Stimulated activated CD4-positive, alpha-beta T cell treated with anti-CD3 and anti-CD28 coated beads, Interleukin-1b, Interleukin-23, amount 100 ng/mL, for 24 hours (primary cell): ENCODE measurements at places on chromosomes 1 and 21.

DNA sequence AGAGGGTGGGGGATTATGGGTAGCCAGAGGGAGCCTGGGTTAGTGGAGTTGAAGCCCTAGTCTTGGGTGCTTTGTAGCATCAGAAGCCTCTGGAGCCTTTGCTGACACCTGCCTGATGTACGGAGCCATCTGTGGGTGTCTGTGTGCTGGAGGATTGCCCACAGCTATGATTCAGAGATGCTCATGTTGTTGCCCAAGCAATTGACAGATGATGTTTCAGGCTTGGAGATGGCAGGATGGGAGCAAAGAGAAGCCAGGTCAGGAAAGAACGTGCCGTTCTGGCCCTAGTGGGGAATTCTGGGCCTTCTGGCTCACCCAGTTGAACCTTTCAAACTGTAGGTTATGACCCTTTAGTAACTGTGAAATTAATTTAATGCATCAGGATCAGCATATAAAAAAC is 27.6 kb downstream of the COQ8A start:
- DNase-seq, result no peak

DNA sequence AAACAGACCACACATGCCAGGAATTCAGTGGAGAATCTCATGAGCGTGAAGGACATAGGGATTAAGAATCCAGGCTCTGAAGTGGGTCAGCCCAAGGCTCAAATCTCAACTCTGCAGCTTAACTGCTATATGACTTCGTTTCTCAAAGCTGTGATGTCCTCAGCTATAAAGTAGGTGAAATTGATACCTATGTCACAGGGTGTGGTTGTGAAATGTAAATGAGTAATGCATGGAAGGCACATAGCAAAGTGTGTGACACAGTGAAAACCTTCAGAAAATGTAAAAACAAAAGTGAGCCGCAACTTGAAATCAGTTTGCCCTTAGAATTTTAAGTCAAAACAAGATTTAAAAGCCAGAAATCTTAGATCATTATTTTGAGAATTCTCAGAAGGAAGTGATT is 145.7 kb upstream of the PRMT6 start:
- no peak for DNase-seq

GRCh38 chr1:45840704-45841103 is 37.3 kb downstream of the MAST2 start:
- DNase-seq, result no peak

DNA sequence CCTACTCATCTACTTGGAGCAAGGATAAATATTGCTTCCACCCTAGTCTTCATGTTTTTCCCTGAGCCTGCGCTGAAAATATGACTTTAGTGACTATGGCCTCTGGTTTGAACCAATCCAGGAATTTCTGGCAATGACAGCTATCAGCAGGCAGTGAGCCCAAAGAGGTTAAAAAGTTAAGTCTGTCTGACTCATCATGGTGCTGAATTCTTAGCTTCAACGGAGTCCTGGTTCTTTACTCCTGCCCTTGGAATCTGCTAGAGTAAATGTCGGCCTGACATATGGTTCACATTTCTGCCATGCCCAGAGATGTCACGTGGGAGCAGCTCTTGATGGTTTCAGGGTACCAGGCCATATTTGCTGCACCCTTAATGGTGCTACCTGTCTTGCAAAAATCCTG is 351.6 kb upstream of the PLXNA2 start:
- DNase-seq, result no peak

- no peak for DNase-seq
Observed at GRCh38 chr1:184866586-184866985, 107.7 kb downstream of the NIBAN1 start.

GRCh38 chr1:90882221-90882620 is 139.6 kb downstream of the ZNF644 start:
- no peak for DNase-seq

DNA sequence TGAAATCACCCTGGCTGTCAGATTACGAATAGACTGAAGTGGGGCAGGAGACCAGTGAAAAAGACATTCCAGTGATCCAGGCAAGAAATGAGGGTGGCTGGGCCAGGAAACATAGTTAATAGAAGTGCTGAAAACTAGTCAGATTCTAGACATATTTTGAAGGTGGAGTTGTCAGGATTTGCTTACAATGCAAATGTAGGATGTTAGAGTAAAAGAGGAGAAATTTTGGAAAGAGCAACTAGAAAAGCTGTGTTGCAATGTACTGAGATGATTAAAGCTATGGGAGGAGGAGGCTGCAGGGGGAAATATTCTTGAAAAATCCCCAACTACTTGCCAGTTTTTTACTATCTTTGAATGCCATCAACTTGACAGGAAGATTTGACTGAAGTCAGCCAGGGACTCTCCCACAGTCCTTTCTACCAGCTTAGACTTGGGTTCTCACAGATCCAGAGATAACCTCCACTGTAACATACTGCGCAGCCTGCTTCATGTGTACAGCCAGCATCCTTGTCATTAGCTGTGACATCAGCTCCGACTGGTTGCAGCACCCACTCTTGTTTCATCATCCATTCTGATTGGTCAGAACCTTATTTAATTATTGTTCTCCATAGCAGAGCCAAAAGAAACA is 109.7 kb downstream of the TSEN15 start:
- DNase-seq, result no peak

DNA sequence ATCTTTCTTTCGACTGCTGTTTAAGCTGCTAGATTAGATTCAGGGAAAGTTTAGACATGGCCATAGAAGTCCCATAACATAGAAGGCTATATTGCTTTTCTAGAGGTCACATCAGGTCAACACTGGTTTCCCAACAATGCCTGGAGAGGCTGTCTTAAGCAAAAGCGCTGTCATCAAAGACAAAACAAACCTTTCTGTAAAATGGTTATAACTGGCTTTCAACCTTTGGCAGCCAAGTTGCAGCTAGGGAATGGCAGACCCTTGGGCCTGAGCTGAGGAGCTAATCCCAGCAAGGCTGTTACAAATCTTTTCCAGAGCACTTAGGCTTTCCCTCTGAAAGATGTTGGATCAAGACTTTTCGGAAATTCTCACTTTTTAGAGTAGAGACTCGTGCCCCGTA is 11.2 kb upstream of the ABCA4 start:
- DNase-seq, result no peak

- DNase-seq, result no peak
Observed at GRCh38 chr1:163094589-163094988, 25.4 kb downstream of the RGS4 start.

DNA sequence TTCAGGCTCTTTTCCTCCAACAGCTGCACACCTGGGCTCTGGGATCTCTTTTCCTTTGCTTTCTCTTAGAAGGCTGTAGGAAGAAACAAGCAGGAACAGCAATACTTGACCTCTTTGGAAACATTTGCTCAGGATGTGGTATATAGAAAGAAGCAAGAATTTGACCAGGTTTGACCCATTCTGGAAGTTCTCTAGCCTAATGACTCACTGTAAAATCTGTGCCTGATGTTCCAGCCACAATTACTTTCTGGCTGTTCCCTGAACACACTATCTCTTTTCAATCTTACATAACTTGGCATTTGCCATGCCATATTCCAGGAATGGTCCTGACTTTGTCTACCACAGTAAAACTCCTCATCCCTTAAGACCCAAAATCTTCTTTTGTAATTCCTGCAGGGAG is 419.9 kb upstream of the DAB1 start:
- no peak for DNase-seq

DNA sequence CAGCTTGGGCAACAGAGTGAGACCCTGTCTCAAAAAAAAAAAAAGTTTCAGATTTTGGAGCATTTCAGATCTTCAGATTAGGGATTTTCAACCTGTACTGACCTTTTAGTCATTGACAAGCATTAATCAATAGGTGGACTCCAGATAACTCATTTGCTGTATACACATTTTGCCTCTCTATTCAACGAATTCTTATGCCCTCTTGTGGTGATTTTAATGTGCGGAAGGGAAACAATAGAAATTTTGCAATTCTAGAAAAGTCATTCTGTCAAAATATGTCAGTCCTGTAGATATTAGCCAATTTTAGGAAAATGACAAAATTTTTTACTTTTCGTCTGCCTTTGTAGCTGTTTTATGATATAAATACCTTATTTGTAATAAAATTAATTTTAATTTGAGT is 11.6 kb upstream of the OR2G2 start:
- DNase-seq, result no peak

DNA sequence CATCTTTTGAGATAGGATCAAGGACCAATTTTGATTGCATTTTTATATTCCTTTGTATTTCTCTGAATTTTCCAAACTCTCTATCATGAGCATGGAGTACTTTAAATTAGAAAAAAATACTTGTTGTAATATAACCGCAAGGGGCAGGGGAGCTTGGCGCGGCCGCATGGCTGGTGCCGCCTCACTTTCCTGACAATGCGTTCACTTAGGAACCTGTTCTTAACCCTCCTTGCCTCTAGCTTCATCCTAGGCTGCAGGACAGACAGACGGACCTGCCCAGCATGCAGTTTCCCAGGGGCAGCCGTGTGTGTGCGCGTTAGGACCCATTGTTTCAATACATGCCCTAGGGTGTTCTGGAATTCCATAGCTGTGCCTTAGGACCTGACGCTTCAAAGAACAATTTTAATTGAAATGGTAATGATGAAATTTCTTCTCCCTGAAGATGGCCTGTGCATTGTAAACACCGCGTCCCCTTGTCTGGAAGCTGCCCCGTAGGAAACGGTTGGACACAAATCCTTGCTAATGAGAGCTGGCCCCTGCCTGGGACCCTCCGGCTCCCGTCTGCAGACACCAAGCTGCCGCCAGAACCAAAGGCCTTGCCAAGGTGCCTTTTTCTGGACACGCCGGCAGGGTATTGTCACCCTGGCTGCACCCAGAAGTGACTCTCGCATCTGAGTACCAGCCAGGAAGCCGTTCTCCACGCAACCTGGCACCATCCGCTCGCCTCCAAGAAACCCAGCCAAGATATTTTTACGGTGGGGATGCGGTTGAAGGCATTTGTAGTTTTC is 466.4 kb downstream of the NPHP4 start:
- DNase-seq, result no peak

DNA sequence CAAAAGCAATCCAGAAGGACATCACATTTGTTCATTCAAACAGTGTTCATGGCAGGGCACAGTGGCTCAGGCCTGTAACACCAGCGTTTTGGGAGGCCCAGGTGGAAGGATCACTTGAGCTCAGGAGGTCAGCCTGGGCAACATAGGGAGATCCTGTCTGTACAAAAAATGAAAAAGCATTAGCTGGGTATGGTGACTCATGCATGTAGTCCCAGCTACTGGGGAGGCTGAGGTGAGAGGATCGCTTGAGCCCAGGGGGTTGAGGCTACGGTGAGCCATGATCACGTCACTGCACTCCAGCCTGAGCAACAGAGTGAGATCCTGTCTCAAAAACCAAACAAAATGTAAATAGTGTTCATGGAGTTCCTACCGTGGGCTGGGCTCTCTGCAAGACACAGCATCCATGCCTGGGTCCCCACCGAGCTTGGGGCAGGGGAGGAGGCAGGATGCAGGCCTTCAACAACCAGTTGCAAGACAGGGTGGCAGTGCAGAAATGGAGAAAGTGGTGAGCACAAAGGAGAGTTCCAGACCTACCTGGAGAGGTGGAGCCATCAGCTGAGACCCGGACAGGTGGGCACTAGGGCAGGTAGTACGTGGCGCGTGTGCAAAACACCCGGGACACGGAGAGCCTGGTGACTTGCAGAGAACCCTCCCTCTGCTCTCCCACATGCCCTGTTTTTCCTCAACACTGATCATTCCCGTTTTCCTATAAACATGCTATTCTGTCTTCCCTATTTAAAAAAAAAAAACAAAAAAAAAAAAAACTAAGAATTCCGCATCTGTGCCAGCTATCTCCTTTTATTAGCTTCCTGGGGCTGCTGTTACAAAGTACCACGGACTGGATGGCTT is 138.9 kb downstream of the TOMM20 start:
- no peak for DNase-seq

DNA sequence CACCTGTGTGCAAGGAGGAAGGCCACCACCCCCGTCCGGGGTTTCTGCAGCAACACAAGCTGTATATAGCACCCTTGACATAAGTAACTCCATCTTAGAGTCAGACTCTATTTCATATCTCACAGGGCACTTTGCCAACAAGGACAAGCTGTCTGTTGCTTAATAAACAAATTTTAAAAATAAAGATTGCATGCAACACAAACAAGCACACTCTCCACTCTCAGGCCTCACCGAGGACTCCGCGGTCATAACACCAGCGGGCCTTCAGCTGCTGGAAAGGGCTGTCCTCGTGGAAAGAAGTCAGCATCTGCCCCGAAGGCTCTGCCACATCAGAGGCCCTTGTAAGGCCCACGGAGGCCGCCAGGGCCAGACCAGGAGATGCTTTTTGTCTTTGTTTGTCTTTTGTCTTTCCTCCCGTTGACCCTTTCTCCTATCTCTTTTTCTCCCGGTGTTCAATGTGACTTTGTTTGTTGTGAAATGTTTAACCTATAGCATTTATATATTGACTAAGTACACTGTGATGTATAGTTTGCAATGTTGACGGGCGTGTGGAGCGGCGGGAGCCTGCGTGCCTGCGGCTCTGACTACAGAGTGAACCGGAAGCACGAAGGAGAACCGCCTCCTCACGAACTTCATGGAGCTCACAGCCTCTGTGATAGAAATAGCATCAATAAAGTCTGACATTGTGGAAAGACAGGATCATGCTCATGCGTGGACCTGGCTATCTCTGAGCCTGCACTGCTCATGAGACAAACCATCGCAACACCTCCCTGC is 24.1 kb downstream of the MEGF6 start:
- DNase-seq, result no peak

DNA sequence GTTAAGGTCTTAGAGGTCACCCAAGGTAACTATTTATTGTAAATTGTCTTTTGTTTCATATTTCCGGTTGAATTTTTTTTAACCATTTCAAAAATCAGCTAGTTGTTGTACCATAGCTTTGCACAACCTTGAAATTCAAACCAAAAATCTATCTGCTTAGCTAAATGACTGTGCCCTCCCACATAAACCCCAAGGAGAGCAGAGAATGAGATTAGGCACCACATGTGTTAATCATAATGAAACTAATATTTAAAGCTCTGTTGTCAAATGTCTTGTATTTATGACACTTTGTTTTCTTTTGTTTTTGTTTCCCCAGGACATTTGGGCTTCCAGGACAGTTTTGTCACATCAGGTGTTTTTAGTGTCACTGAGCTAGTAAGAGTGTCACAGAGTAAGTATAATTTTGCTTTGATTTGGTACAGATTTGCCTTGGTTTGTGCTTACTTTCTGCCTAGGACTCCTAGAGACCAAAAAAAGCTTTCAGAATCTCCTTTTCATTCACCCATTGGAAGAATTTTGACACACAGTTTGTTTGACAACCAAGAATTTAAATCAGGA is 249.9 kb downstream of the NFIA start:
- DNase-seq, result no peak

DNA sequence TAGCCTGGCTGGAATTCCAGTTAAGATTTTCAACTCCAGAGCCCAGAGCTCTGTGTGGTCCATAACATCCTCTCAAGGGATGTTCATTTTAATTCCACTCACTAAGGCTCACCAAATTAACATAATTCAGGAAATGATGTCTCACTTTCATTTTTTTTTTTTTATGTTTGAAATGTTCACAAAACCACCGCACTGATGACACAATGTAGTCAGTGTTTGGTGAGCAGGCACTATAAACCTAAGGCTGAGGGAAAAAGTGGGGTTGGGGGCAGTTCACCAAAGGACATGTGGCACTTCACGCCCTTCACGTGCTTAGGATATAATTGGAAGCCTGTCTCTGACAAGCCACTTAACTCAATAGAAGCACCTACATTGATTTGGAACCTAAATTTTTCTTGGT is 177.3 kb upstream of the CAMK1G start:
- no peak for DNase-seq
